ENCODE measurements at places on chromosomes 3 and 15. TPM values are rescaled to one million over a fixed set of nuclear protein-coding genes. Genes with fewer than 3 reads are reported as not detected.

- no peaks in the 10 kb centered on the region for H3K36me3 ChIP-seq
- H3K4me3 ChIP-seq = no peak overlapping the region
- H3K27me3 ChIP-seq = no peaks in the 10 kb centered on the region
- no peaks in the 10 kb centered on the region for H3K4me1 ChIP-seq
- no peak overlapping the region for H3K27ac ChIP-seq
Measured at GRCh38 chr3:197974016-197974415, 14.0 kb downstream of the LMLN start.

DNA sequence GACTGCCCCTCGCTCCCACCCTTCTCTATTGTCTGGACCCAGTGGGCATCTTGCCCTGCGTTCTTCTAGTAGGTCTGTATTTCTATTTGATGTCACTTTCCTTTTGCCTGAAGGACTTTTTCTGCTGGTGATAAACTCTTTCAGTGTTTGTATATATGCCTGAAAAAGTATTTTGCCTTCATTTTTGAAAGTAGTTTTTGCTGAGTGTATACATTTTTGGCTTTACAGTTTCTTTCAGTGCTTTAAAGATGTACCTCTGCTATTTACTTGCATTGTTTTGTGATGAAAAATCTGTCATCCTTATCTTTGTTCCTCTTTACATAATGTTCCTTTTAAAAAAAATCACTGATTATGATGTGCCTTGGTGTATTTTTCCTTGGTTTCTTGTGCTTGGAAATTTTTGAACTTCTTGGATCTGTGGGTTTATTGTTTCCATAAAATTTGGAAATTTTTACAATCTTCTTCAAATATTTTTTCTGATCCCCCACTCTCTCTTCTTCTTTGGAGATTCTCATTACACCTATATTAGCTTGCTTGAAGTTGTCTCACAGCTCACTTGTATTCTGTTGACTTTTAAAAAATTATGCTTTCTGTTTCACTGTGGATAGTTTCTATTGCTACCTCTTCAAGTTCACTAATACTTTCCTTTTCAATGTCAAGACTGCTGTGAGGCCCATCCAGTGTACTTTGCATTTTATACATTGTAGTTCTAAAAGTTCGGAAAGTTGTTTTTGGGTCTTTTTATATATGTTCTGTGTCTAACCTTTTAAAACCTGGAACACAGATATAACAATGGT, 67.8 kb downstream of the RGMA start:
- H3K27ac ChIP-seq = no peak overlapping the region
- DNase-seq = no peak
- no peak overlapping the region for H3K4me3 ChIP-seq
- H3K4me1 ChIP-seq = peaks cover 3% of the 10 kb centered on the region

- DNase-seq = no peak
- no peak overlapping the region for H3K4me3 ChIP-seq
- H3K36me3 ChIP-seq = no peaks in the 10 kb centered on the region
- H3K27ac ChIP-seq = no peak overlapping the region
- peaks cover 10% of the 10 kb centered on the region for H3K27me3 ChIP-seq
Measured at GRCh38 chr3:12049675-12050074, 45.5 kb downstream of the SYN2 start.

Gene GOLGA8G
- not detected for total RNA-seq

Gene DOCK3
- total RNA-seq = 1.4 TPM

DNA sequence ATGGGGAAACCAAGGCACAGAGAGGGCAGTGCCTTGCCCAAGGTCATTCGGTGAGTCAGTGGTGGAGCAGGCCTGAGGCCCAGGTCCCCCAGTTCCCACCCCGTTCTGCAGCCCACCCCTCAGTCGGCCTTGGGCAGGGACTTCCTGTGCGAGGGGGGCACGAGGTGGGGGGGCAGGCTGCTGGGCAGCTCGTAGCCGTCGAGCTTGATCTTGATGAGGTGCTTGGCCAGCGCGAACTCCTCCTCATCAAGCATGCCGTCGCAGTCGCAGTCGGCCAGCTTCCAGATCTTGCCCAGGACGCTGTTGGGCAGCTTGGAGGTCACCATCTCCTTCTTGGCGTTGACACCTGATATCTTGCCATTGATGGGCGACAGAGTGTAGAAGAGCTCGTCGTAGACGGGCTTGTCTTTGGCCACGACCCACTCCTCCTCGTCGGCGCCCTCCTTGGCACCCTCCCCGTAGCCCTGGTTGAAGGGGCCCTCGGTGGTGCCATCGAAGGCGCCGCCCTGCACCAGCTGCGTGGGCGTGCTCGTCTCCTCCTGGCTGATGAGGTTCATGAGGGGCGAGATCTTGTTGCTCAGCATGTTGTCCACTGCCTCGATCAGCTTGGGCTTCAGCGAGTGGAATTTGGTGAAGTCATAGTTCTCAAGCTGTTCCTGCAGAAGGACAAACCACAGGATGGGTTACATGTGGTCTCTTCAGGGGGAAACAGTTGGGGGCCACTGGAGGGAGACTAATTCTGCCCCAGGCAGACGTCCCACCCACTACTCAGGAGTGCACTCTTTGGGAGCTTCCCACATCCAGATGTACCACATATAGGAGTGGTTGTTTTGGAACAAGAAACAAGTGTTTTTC, 6.9 kb upstream of the SPTBN5 start:
- peaks cover 72% of the 10 kb centered on the region for H3K36me3 ChIP-seq
- no peak overlapping the region for H3K27ac ChIP-seq
- no peak overlapping the region for H3K4me3 ChIP-seq
- H3K4me1 ChIP-seq = no peaks in the 10 kb centered on the region

GRCh38 chr3:52190294-52191074, 7.5 kb upstream of the ALAS1 start:
- peaks cover 54% of the 10 kb centered on the region for H3K4me1 ChIP-seq
- no peaks in the 10 kb centered on the region for H3K27me3 ChIP-seq
- DNase-seq = peak; percentile 66
- H3K27ac ChIP-seq = peak overlapping the region; percentile 70

Gene DCLK3
- total RNA-seq = 0.47 TPM

GRCh38 chr15:87608238-87609028, 648.1 kb downstream of the NTRK3 start:
- no peak overlapping the region for H3K27ac ChIP-seq
- DNase-seq = no peak
- H3K4me3 ChIP-seq = no peak overlapping the region
- no peaks in the 10 kb centered on the region for H3K4me1 ChIP-seq
- H3K36me3 ChIP-seq = no peaks in the 10 kb centered on the region
- H3K27me3 ChIP-seq = no peaks in the 10 kb centered on the region

DNA sequence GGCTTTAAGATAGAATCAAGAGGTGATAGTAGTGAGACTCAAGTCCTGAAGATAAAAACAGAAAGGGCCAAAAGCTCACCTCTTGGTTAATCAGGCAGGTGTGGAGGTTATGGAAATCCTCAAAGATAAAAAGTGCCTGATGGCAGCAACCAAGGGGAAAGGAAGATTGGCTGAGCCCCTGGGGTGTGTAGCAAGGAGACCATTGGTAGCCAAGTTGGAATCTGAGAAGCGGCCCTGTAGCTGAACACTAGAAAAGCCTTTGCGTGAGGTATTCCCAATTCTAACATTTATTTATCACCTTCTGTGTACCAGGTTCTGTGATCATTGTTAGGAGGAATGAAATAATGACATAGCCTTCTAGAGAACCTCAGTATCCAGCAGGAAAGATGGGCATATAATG, 98.9 kb downstream of the ZNF609 start:
- no peaks in the 10 kb centered on the region for H3K4me1 ChIP-seq
- no peak overlapping the region for H3K27ac ChIP-seq
- DNase-seq = no peak
- H3K36me3 ChIP-seq = no peaks in the 10 kb centered on the region

Gene SPATA12
- 0.17 TPM for total RNA-seq
